ENCODE measurements at places on chromosomes 2 and 18.

DNA sequence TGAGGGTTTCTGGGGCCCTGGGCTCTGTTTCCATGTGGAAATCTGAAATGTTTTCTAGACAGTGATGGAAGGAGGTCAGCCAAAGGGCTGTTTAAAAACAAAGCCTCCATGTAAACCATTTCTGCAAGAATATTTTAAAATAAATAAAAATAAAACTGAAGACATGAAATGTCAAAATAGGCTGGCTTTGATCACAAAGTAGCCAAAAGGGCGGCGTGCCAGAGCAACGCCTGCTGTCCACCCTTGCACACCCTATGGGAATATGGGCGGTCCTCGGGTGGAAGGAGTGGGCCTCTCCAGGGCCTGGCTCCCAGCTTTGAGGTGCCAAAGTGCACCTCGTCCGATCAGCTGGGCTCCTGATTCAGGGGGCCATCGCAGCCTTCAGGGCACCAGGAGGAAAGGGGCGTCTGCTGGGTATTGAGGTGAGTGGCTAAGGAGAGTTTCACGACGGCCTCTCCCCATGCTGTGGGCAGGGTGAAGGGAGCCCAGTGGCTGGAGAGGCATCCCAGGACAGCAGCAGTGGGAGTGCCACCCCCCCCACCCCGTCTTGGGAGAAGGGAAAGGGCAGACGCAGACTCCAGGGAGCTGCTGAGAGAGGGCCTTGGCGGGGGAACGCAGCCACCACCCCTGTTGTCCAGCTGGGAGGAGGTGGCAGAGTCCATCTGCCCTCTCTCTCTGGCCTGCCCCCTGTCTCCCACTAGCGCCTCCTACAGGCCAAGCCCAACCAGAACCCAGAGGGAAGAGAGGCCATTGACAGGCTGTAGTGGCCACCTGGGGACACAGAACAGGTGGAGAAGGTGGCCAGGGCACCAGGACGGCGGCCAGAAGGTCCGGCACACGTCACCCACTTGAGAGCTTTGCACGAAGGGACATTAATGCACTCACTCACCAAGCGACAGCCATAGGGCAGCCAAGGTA, 5.7 kb upstream of the ERFE start:
- no peak for DNase-seq

GRCh38 chr2:74128206-74128605, 19.5 kb downstream of the BOLA3 start:
- no peak for DNase-seq

DNA sequence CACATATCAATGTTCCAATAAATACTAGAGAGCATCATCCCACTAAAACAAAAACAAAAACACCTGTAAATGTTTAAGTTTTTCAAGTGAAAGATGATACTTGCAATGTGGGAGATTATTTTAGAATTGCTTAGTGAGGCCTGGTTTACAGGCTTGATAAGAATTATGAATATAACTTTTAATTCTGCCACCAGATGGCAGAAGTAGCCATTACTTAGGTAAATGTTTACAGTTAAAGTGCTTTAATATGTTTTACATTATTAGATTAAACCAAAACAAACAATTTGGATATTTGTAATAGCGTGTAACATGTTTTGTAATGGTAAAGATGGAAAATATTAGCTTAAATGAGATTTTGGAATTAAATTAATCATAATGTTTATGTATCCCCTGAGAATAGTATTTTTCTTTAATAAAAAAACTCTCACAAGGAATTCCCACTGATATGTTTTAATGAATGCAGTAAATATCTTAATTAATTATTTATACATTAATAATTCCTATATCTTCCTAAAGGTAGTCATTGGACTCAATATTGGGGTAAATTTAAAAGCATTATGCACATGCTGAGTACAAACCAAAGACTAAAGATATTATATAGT, 522.0 kb downstream of the SPAG16 start:
- no peak for DNase-seq

DNA sequence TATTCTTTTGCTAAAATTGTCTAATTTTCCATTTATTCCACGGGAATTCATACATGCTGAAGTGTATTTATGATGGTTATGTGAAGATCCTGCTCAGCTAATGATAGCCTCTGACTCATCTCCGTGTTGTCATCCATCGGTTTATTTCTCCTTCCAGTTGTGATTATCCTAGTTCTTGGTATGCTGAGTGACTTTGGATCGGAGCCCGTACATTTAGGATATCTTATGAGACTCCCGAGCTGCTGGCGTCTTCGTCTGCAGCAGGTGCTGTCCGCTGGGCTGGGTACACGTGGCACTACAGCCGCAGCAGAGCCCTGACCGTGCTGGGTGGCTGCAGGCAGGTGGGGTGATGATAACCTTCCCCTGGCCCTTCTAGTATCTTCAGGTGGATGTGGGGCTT, 40.1 kb upstream of the GALR1 start:
- DNase-seq, result no peak

GRCh38 chr2:200216310-200216709, 90.2 kb upstream of the SPATS2L start:
- DNase-seq, result no peak
